ENCODE measurements at places on chromosomes 12 and 14.
A peak's percentile ranks its signal among the peaks of the same experiment; 100 is the strongest.

DNA sequence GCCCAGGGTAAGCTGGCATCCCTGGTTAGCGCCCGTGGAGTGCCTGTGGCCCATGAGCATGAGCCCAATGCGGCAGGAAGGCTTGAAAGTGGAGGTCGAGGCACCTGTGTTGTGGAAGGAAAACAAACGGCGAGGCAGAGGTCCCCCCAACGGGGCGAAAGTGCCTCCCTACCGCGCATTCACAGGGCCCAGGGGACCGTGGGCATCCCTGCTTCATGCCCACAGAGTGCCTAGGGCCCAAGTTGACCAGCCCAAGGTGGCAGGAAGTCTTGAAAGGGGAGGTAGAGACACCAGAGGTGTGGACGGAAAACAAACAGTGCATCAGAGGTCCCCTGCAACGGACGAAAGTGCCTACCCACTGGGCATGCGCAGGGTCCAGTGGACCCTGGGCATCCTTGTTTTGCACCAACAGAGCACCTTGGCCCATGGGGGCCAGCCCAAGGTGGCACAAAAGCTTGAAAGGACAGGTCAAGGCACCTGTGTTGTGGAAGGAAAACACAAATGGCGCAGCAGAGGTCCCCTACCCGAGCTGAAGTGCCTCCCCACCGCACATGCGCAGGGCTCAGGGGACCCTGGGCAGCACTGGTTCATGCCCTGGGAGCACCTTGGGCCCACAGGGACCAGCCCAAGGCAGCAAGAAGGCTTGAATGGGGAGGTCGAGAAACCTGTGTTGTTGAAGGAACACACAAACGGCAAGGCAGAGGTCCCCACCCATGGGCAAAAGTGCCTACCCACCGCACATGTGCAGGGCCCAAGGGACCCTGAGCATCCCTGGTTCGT, 377.5 kb downstream of the ALG10 start:
- DNase-seq = no peak

DNA sequence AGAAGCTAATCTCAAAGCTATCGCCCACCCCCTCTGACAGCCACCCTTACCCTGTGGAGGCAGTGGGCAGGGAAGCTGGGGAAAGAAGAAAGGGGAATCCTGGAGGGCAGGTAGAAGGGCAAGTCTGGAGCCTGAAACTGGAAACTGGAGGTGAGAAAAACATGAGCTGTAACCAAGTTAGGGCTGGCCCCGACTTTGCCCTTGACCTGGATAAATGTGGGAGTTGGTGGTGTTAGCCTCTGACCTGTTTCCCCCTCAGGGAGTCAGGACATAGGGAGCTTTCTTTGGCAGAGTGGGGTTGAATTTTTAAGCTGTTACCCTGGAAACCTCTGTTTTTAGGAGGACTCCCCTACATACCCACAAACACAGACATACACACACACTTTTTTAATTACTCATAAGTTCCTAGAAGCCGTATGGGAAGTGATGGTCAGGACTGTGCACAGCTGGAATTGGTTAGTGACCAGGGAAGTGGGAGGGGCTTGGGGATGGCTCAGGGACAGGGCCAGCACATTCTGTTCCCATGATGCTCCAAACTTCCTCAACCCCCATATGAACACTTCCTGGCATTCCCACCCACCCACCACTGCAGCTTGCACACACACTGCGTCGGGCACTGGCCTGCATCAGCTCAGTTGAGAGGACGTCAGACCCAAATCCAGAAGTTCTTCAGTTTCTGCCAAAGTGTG, 5.0 kb upstream of the MMP19 start:
- no peak for DNase-seq

DNA sequence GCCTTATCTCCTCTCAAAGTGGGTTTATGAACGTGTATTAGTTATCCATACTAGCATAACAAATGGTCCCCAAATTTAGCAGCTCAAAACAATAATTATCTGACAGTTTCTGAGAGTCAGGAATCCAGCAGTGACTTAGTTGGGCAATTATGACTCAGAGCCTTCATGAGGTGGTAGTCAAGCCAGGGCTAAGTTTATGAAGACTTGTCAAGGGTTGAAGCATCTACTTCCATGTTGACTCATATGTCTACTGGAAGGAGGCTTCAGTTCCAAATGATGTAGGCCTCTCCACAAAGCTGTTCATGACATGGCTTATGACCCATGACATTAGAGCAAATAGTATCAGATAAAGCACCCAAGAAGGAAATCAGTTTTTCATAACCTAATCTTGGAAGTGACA, 73.2 kb downstream of the IPO8 start:
- no peak for DNase-seq

GRCh38 chr12:109461049-109461845, 15.9 kb downstream of the KCTD10 start:
- no peak for DNase-seq

GRCh38 chr12:55619354-55620138, 17.1 kb upstream of the OR10P1 start:
- DNase-seq = peak; percentile 5

DNA sequence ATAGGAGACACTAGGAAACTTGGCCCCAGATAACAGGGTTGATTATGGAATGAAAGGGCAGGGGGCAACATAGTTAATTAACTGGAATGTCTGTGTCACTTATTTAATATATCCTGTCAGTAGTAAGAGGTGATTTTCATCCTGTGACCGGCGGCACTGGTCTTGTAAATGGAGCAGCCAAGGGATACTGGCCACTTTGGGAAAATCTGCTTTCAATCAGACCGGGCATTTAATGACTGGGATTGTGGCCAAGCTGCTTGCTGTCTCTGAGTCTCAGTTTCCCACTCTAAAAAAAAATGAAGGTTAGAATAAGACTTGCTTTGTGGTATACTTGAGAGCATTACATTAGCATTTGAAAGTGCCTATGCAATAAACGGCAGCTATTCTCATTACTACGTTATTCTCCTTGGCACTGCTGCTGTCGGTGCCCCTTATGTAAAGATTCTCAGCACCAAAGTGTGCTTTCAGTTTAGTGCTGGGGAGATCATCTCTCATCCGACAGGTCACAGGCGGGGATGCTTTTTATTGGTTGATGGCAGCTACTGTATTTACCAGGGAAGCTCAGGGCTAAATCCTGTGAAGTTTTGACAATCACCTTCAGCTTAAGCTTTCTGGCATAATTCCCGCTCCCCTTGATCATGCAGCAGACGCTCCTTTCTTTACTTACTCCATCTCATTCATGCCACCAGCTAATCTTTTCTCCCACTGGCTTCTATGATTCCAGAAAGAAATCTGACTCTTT, 162.1 kb downstream of the ESRRB start:
- DNase-seq = no peak

DNA sequence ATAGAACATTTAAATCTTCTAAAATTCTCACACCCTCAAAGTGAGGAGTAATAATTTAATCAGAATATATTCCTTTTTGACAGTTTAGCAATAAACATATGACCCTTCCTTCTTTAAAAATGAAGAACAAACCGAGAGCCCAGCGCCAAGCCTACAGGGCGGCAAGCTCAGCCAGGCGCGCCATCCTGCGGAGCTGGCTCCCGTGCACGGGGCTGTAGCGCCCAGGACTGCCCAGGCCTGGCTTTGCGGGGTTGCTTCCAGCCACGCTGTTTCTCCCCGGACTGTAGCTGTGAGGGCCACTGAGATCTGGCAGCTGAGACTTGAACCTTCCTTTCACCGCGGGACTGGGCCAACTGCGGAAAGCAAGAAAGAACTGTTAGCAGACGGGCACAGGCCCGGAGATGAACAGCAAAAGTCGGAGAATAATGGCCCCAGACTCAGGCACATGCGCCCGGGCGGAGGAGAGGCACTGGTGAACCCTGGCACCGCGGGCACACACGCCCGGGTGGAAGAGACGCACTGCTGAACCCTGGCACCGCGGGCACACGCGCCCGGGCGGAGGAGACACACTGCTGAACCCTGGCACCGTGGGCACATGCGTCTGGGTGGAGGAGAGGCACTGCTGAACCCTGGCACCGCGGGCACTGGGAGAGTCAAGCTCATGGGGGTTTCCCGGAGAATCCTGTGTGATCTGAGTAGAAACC, 16.6 kb downstream of the PGAM5 start:
- no peak for DNase-seq

GRCh38 chr12:10070380-10070779, 28.4 kb downstream of the CLEC1A start:
- no peak for DNase-seq

DNA sequence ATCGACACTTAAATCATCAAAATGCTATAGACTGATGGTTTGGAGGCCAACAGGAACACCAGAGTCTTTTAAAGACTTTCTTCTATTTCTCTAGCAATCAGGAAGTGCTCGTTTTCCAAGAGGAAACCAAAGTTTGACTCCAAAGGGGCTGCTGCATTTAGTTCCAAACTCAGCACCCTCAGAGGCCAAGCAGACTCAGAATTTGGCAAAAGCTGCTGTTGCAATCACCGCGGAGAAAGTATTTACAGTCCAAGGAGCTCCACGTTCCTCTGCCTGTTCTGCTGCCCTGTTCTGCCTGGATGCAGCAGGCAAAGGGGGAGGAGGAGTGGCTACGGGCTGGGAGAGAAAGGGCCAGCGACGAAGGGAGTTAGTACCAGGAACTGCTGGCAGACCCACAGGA, 325.1 kb downstream of the BCL11B start:
- no peak for DNase-seq

DNA sequence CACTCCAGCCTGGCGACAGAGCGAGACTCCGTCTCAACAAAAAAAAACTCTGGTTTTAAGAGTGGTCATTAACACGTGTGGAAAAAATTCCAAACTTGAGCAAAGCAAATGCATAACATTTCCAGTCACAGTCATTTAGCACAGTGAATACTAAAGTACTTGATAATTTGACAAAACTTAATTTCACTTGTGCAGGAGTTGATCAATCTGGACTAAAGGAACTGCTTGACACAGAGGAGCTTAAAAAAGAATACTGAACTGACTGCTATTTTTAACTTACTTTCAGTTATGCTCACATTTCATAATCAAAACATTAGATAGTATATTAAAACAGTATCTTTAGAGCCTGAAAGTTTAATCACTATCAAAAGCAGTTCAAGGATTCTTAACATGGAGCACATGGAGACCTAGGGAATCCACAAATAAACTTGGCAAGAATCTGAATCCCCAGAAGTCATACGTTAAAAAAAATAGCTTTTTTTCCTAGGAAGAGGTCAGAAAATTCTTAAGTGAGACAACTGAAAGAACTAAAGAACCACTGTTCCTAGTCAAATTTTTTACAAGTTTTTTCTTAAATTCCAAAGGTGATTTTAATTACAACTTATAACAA, 7.4 kb downstream of the UBE2N start:
- DNase-seq = no peak

GRCh38 chr12:91191513-91192111, 9.0 kb upstream of the DCN start:
- DNase-seq = no peak

GRCh38 chr12:56836800-56837663, 73.9 kb downstream of the HSD17B6 start:
- no peak for DNase-seq

- DNase-seq = no peak
Observed at GRCh38 chr14:76778546-76779215, 17.4 kb downstream of the VASH1 start.

All from stimulated activated CD8-positive, alpha-beta memory T cell treated with anti-CD3 and anti-CD28 coated beads, Interleukin-15, amount 100 ng/mL, for 1 hour (primary cell).